Midbrain (tissue), 1 donor: ENCODE measurements at places on chromosomes 1 and 21.
A peak's percentile ranks its signal among the peaks of the same experiment; 100 is the strongest.

GRCh38 chr1:210250665-210250997, 18.0 kb downstream of the SERTAD4 start:
- DNase-seq: peak; percentile 64

- no peak for DNase-seq
Observed at GRCh38 chr1:47180603-47181094, 9.2 kb downstream of the PDZK1IP1 start.

DNA sequence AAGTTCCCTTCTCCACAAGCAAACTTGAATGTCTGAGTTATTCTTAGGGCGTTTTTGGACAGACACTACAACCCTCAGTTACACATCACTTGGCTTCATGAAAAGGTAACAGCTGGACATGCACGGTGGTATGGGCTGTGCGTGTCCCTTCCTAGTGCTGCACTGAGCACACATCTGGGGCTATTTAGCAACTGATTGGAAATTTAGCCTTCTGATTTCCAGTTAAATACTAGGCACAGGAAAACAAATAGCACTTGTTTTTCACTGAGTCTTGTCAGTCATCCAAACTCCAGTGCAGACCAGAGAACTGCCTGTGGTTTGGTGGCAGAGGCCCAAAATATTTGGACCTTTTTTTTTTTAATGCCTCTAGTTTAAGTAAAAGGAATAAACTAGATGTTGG, 134.7 kb downstream of the TGFBR3 start:
- DNase-seq: peak; percentile 71

DNA sequence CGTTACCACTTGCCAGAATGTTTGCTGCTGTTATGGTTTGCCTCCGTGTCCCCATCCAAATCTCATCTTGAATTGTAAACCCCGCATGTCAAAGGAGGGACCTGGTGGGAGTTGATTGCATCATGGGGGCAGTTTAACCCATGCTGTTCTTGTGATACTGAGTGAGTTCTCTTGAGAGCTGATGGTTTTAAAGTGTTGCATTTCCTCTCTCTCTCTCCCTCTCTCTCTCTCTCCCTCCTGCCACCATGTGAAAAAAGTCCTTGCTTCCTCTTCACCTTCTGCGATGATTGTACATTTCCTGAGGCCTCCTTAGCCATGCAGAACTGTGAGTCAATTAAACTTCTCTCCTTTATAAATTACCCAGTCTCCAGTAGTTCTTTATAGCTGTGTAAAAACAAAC, 44.4 kb downstream of the CFHR5 start:
- no peak for DNase-seq

DNA sequence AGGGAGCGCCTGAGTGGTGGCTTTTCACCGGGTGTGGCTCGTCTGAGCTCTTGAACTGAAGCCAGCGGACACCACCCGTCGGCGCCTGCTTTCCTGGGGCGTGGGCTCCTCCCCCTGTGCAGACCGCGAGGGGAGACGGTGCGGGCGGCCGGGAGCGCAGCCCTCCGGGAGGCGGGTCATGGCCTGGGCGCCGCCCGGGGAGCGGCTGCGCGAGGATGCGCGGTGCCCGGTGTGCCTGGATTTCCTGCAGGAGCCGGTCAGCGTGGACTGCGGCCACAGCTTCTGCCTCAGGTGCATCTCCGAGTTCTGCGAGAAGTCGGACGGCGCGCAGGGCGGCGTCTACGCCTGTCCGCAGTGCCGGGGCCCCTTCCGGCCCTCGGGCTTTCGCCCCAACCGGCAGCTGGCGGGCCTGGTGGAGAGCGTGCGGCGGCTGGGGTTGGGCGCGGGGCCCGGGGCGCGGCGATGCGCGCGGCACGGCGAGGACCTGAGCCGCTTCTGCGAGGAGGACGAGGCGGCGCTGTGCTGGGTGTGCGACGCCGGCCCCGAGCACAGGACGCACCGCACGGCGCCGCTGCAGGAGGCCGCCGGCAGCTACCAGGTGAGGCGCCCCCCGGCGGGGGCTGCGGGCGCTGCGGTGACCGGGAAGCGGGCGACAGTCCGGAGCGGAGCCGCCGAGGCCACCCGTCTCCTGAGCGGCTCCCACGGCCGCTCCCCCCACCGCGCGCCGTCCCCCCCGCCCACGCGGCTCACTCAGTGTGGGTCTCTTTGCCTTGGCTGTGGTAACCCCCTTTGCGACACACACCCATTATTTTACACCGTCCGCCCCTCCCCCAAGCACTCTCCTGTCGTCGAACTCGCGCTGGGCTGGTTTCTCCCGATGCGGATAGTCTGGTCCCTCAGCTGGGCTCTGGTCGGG, at the start of gene TRIM58:
Gene TRIM58 (plus strand): TSS at position 119 of the 916 bp plus-strand sequence. CDS start 60 bp downstream, at position 179.
- no peak for DNase-seq
